ENCODE measurements at places on chromosomes 3 and 15.

GRCh38 chr15:43370310-43370974 is 401 bp downstream of the ZSCAN29 start:
- no peak for DNase-seq

DNA sequence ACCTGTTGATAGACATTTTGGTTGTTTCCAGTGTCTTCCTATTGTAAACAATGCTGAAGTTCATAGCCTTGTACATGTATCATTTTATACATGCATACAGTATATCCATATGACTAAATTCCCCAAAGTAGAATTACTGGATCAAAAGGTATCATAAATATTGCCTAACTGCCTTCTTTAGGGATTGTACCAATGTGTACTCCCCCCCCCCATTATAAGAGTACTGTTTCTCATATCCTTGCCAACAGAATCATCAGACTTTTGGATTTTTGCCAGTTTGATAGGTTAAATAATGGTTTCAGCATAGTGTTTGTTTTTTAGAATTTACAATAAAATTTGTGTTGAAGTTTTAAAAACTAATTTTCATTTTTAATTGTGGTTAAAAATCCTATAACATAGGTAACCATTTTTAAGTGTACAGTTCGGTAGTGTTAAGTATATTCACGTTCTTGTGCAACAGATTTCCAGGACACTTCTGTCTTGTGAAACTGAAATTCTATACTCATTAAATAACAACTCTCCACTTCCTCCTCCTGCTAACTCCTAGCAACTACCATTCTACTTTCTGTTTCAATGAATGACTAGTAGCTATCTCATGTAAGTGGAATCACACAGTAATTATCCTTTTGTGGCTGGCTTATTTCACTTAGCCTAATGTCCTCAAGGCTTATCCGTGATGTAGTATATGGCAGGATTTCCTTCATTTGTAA is 30.8 kb upstream of the MAP3K13 start:
- peak; percentile 80 for DNase-seq

DNA sequence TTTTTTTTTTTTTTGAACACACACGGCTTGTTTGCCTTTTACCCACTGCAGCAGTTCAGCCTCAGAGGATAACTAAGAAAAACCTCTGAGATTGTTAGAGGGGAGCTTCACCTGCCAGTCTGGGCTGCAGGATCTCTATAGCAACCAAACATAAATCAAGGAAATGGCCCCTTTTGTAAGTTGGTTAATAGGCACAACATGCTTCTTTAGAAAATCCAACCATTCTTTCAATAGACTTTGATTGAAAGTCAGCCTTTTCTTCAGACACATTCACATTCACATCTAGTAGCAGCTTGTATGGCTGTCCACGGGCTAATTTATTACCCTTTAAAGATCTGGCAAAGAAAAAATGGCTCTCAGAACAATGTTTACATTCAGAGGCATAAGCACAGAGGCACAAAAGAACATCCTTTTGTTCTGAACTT is 136.6 kb upstream of the RARB start:
- no peak for DNase-seq

DNA sequence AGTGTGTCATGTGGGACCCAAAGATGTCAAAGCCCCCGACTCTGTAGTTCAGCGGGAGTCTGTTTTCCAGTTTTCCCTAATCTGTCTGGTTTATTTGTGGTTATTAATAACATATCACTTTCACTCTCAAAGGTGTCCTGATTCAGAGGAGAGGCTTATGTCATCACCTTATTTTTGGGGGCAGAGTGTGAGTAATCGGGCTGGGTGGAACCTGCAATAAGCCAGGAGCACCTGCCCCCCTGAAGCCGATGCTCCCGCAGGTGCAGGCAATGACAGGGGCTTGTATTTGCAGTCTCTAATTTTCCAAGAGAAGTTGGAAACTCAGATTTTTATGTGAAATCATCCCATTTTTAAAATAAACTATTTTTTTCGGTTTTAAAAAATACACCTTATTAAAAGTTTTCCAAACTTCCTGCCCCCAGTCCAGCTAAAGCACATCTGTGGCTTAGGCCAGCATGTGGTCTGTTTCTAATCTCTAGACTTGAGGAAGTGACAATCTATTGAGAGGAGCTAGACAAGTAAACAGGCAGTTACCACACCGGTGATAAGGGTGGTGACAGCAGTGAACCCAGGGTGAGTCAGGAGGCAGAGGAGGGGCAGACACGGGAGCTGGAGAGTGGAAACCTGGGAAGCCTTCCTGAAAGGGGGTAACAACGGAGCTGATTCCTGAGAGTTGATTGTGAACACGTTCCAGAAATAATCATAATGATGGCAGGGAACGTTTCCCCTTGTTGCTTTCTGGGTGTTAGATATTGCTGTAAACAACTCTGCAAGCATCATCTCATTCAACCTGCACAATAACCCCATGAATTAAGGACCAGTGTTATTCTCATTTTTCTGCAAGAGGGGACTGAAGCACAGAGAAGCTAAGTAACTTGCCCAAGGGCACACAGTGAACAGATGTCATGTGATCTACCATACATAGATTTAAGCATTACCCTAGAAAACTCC is 37.2 kb downstream of the BHLHE40 start:
- peak; percentile 95 for DNase-seq

DNA sequence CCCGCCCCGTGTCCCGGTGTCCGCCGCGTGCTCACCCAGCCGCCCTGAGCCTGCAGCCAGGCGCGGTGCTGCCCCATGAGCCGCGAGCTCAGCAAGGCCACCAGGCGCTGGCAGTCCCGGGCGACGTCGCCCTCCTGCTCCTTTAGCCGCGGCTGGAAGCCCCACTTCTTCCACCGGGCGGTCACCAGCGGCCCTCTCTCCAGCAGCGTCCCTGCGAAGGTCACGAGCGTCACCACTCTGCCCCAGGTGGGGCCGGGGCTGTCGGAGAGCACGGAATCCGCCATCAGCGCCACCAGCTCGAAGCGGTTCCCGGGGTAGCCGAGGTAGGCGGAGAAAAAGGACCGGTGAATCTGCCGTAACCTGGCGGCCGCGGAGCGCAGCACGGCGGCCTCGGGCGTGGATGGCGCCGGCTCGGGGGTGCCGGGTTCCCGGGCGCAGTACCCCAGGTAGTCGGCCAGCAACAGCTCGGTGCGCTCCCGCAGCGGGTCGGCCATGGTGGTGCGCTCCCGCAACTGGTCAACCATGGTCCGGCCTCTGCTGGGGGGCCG is 298 bp downstream of the BCL2L10 start:
- DNase-seq: no peak

- DNase-seq: no peak
These were observed 45.2 kb downstream of the CDCP1 start for GRCh38 chr3:45100981-45101407.

DNA sequence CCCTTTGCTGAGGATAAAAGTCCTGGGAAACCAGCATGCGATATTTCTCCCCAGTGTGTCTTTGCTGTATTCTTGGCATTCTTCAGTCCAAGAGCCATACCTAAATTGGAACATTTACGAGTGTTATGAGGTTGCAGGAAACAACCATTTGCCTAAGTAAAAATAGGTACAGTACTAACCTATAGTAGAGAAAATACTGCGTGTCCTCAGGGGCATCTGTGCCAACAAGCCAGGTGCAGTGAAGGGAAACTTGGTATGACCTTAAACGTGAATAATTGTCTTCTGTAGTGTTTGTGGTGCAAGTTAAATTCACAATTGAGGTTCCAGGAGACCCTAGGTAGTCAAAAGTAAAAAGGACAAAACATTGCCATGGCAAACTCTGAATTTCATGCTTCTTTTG is 12.2 kb downstream of the IL5RA start:
- no peak for DNase-seq

Data from A549 (cell line).